ENCODE measurements at places on chromosomes 7 and 10.
A peak's percentile ranks its signal among the peaks of the same experiment; 100 is the strongest.

- DNase-seq, result no peak
Observed at GRCh38 chr10:126732308-126732707, 61.8 kb upstream of the C10orf90 start.

DNA sequence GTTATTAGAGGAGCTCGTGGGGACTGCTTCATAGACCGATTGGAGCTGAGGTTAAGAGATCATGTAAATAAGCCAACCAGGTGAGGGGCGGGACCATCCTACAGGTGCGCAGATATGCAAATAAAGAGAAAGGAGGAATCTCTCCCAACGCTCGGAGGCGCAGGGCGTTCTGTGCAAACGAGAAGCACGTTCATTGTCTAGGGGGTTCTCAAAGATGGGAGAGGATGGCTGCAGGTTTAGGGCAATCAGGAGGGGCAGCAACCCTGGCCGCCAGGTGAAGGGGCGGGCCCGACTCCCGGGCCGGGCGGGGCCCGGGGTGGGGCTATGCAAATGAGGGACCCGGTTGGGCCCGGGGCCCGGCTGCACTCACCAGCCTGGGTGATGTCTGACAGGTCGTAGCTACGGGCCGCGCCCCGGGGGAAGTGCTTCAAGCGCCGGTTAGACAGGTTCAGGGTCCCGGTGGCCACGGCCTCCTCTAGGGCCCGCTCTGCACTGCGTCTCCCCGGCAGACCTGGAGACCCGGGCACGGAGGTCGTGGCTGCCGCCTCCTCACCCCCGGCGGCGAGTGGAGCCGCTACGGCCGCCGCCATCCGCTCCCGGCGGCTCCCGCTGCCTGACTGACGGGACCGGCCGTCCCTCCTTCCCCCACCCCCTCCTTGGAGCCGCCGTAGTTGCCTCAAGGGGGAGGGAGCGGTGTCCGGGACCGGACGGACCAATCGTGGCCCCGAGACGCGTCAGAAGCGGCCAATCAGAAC is at the start of gene LRCH4:
LRCH4 (minus strand) TSS at position 619 of the 755 bp plus-strand sequence; CDS start at position 590, 29 bp downstream.
- peak; percentile 83 for DNase-seq

GRCh38 chr7:66326501-66327215 is 121.5 kb downstream of the TPST1 start:
- DNase-seq, result no peak

GRCh38 chr10:71437537-71438092 is 40.9 kb downstream of the CDH23 start:
- DNase-seq, result no peak

DNA sequence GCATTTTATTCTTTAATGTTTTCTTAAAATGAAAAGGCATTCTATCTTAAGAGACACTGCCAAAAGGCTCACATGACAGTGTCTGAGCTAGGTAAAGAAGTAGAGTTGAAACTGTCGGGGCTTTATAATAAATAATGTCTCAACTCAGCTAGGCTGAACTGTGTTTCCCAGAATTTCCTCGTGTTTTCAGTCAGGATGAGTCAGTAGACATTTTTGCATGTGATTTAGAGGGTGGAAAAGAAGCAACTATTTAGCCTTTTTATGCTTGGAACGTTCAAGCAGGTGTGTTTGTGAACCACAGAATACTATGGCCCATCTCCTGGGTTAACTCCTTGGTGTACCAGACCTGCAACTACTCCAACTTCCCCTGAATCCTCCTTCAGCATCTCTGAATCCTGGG is 23.4 kb upstream of the LIPA start:
- peak; percentile 56 for DNase-seq

DNA sequence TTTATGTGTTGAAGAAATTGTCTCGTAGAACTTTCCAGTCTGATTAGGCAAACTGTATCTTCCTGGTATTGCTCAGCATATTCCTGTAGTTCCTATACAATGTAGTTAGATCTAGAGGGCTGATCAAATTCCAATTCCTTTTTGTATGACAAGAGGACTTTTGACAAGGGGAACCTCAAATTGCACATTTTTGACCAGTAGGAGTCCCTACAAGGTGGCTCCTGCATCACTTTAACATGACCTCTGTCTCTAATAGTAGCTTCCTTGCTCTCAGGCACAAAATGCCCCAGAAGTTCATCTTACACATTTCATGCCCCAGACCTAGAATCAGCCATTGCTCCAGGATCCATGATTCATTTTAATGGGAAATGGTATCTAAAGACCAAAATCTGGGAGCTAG is 18.7 kb downstream of the HERPUD2 start:
- DNase-seq, result peak; percentile 31
